ENCODE measurements at places on chromosomes 13 and 19.

DNA sequence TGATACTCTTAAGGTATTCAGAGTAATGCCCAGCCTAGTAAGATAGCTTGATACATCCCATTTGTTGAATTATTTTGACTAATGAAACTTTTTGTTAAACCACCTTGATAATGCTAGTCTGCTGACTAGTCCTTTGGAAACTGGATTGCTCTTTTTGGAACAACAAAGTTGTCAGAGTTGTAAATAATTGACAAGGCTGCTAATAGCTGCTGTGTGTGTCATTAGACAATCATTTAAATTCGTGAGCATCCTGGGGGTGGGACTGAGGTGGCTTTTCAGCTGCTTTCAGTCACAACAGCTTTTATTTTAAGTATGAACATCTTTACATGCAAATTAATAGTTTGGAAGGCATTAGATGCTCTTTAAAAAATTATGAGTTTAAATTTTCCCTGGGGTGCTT lies 153.5 kb downstream of the HS6ST3 start:
- no peak for DNase-seq

GRCh38 chr19:48890551-48890950 lies 8.0 kb downstream of the TULP2 start:
- DNase-seq: no peak

GRCh38 chr13:95480791-95481780 lies 71.4 kb upstream of the CLDN10 start:
- no peak for DNase-seq

DNA sequence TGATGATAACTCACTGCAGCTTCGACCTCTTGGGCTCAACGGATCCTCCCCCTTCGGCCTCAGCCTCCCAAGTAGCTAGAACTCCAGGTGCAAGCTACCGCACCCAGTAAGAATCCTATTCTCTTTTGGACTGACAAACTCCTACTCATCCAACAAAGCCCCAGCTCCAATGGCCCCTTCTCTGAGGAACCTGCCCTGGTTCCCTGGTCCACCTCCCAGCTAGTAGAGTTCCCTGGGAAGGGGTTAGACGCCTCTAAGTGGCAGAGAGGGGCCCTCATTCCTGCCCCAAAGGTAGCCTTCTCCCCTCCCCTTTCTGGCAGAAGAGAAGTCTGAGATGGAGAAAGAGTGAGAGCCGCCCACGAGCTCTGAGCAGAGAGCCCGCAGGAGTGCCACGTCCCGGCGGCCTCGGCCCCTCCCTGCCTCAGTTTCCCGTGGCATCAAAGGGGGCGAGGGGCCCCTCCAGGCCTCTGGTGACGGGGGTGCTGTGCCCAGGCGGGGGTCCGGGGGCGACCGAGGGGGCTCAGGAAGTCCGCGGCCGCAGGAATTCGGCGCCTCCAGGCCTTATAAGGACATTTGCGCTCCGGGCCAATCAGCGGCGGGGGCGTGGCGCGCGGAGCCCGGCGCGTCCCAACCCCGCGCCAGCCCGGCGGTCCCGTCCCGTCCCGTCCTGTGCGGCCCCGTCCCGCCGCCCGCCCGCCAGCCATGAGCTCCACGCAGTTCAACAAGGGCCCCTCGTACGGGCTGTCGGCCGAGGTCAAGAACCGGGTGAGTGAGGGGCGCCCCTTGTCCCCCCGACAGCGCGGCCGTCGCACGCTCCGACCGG lies at the start of gene CNN2:
Gene CNN2 (plus strand): TSS at position 649 of the 823 bp plus-strand sequence. CDS start 54 bp downstream, at position 703.
- no peak for DNase-seq

DNA sequence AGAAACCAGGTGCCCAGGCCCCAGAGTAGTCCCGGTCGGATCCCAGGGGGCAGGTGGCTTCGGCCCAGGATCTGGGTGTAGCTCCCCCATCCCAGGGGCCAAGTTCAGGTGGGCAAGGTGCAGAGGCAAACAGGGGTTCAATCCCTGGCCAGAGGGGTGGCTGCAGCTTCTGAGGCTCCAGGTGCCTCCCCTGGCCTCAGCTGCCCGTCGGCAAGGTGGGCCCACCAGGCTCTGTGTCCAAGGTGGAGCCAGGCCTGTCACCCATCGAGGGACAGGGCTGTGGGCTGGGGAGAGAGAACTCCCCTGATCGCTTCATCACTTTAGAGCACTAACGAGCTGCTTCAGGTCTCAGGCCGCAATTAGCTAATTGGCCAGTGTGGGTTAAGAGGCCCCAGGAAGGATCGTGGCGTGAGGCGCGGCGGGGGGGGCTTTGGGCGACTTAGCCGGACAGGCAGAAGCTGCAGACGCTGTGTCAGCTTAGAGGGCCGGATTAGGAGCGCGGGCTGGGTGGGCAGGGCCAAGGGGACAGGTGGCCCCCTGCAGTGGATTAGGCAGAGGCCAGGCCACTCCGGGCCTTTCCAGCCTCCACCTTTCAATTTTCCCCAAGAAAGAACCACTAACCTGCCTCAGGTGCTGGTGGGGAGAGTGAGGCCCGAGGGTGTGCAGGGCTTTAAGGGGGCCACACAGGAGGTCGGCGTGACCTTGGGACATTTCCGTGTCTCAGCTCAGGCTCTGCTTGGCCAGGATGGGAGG lies 2.8 kb upstream of the RAX2 start:
- no peak for DNase-seq

DNA sequence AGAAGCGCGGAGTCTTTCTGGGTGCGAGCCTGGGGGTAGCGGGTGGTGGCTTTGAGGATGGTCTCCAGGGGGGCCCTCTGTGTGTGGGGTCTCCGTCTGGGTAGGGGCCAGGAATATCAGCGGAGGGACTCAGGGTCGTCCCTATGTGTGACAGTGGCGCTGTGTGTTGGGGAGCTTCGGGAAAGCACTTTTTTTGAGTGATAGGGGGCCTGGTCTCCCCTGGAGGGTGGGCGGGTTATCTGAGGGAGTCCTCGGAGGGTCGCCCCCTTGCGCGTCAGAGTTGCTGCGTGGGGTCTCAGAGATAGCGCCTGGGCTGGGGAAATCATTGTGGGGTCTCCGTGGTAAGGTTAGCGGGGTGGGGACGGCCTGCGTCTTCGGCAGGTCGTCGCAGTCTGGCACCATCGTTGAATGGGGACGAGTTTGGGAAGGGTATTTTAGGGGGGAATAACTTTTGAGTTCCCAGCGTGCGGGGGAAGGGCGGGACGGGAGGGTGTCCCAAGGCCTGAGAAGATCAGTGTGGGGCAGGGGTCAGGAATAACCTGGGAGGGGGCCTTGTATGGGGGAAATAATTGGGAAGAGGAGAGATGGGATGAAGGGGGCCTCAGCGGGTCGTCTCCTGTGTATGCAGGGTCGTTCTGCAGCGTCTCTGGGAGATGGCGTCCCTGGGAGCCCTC lies 857 bp downstream of the IER2 start:
- peak; percentile 15 for DNase-seq

DNA sequence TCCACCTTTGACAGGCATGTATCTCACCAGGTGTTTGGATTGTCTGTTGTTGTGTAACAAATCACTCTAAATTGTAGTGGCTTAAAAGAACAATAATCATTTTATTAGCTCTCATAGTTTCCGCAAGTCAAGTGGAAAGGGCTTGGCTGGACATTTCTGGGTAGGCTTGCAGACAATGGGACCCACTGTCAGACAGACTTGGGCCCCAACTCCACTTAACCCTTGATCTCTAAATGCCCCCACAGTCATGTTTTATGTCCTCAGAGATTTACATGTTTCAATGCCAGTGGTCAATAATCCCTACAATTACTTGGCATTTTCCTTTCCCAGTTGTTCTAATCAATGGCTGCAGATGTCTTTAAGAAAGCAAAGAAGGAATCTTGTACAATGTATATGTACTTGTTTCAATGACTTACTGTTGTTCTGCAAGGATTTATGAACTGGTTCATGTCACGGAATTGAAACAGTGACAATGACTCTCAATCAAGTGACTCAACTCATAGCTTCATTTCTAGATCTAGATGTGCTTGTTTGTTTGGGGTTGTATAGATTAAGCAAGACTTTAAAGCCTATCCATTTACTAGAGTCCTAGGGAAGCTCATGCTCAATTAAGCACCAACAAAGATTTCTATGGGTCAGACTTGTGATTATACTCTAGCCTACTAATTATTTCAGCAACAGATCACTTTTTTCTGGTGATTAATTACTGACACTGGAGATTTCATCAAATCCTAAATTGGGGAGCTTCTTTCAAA lies 510.1 kb upstream of the NBEA start:
- no peak for DNase-seq

DNA sequence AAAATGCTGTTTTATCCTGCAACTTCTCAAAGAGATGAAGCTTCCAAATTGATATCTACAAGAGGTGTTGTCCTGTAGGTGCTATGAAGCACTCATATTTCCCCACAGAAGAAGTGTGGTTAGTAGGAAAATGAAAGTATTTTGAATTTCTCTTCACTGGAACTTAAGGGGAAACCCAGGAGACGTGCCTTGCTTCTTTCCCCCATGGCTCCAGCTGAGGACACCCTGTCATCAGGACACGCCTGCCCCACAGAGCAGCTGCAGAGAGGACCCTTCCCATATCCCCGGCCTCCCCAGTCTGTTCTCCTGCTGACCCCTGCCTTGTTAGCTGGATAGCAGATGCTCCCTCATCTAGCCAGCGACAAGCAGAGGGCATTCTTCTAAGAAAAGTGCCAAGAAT lies 371.3 kb downstream of the COG6 start:
- peak; percentile 6 for DNase-seq

GRCh38 chr13:103007427-103007762 lies 58.8 kb downstream of the SLC10A2 start:
- DNase-seq: no peak

GRCh38 chr13:29109987-29110386 lies 289.8 kb downstream of the MTUS2 start:
- no peak for DNase-seq
